Heart left ventricle (tissue), 16 donors: ENCODE measurements at places on chromosomes 16 and 17. TPM values are rescaled to one million over a fixed set of nuclear protein-coding genes. Genes with fewer than 3 reads are reported as not detected.

DNA sequence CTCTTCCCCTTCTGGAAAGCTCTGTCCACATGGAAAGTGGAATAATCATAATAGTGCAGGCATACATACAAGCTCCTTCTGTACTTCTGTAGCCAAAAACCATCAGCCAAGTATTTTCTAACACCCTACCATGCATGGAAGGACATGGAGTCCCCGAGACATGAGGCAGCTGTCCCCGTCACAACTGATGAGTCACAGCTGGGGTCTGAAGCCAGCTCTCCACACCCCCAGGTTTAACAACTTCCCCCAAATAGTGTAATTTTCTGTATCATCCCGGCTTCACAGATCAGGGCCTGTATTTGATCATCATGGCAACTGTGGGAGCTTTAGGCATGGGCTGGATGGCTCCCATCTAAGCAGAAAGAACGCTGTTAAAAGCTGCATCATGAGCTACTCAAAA, 16.6 kb downstream of the C16orf96 start:
- H3K4me3 ChIP-seq, result no peak overlapping the region
- no peak for DNase-seq
- no peaks in the 10 kb centered on the region for H3K36me3 ChIP-seq
- H3K27ac ChIP-seq, result no peak overlapping the region
- no peaks in the 10 kb centered on the region for H3K27me3 ChIP-seq

DNA sequence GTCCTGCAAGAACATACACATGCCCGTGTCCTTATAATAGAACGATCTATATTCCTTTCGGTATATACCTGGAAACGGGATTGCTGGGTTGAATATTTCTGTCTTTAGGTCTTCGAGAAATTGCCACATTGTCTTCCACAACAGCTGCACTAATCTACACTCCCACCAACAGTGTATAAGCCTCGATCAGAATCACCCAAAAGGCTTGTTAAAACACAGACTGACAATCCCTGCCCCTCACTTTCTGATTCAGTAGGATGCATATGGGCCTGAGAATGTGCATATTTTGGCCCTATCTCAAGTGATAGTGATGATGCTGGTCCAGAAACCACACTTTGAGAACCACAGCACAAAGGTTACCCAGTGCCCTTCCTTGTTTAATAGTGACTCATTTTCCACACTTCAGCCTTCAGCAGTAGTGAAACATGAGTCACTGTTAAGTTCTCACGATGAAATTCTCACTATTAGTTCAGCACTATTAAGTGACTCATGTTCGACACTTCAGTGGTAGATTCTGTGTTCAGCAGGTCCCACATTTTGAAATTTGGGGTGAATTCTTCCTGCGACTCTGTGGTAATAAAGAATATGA, 215.6 kb downstream of the GRIN2A start:
- no peaks in the 10 kb centered on the region for H3K36me3 ChIP-seq
- H3K27ac ChIP-seq, result no peak overlapping the region
- H3K4me1 ChIP-seq, result no peaks in the 10 kb centered on the region
- DNase-seq, result no peak
- no peaks in the 10 kb centered on the region for H3K27me3 ChIP-seq
- H3K4me3 ChIP-seq, result no peak overlapping the region

DNA sequence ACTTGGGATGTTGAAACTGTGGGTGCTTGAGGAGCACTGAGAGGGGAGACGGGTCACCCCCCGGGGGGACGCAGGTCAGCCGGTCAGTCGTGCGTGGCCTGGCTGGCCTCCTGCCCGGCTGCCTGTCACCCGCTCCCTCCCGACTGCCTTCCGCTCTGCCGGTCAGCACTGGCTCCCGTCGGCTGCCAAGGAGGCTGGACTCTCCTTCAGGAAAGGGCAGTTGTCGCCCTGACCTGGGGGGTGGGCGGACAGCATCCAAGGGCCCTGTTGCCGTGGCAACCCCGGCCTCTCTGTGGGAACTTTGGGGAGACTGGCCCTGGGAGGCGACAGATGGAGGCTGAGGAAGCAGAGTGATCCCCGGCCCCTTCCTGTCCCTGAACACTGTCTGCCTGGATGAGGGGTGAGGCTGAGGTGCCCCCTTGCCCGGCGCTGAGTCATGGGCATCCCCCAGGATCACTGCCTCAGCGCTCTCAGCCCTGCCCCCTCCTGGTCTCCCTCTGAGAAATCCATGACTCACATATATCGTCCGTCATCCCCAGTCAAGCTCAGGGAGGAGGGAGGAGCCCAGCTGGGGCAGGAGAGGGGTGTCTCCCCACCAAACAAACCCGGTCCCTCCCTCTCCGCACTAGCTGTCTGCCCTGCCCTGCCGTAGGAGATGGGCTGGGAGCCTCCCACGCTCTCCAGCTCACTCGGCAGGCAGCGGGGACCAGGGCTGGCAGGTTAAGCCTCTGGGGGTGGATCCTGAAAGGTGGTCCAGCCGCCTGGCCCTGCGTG, at the start of gene ADGRG1:
ADGRG1 (plus strand) TSS at position 623 of the 774 bp plus-strand sequence. CDS start 21,658 bp downstream, outside the sequence.
- H3K4me3 ChIP-seq, result peak within 1 kb of the TSS; percentile 47
- peak; percentile 68 for DNase-seq
- H3K27me3 ChIP-seq, result peaks cover 17% of the 10 kb centered on the region
- H3K4me1 ChIP-seq, result peaks cover 30% of the 10 kb centered on the region
- no peaks in the 10 kb centered on the region for H3K36me3 ChIP-seq
- H3K27ac ChIP-seq, result peak within 1 kb of the TSS; percentile 79

Gene SLC9A5
- 1.6 TPM for total RNA-seq

DNA sequence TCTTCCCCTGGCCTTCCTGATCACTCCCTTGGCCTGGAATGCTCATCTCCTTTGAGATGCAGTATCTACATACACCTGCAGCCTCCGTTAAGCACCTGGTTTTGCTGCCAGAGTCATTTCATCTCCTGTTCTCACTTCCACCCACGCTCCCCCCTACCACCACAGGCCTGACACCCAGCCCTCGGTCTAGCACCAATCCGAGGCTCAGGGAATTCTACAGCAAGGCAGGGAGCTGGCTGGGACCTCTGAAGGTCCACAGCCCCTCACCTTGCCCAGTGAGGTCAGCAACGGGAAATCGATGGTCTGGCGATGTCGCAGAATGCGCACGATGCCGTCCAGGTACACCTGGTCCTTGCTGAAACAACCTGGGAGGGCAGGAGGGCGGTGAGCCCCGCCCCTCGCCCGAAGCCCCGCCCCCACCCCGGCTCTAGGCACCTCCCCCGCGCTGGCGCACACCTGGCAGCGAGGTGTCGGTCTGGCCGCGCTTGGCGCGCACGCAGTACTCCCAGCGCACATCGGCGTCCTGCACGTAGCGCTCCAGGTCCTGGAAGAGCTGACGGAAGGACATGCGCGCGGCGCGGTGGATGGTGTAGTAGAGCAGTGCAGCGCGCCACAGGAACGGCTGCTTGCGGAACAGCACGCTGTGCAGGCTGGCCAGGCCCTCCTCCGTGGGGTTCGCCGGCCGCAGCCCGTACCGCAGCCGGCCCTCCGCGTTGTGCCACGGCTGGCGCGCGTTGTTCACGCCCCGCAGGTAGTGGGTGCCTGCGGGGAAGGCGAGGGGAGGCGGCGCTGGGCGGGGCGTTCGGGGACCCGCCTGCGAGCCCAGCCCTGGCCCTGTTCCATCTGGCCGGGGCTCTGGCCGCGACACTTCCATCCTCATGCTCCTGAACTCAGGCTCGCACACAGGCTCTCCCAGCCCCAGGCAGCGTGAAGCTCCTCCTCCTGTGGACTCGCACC, 5.7 kb downstream of the MATCAP1 start:
- no peaks in the 10 kb centered on the region for H3K27me3 ChIP-seq
- H3K36me3 ChIP-seq, result no peaks in the 10 kb centered on the region
- peaks cover 61% of the 10 kb centered on the region for H3K4me1 ChIP-seq
- peak overlapping the region; percentile 56 for H3K4me3 ChIP-seq
- H3K27ac ChIP-seq, result peak overlapping the region; percentile 25

GRCh38 chr17:28843816-28844148, 1.2 kb upstream of the FAM222B start:
- no peak overlapping the region for H3K27ac ChIP-seq
- no peaks in the 10 kb centered on the region for H3K4me1 ChIP-seq
- no peak overlapping the region for H3K4me3 ChIP-seq
- no peaks in the 10 kb centered on the region for H3K27me3 ChIP-seq

- H3K4me3 ChIP-seq, result peak overlapping the region; percentile 50
- no peak overlapping the region for H3K27ac ChIP-seq
- peaks cover 25% of the 10 kb centered on the region for H3K27me3 ChIP-seq
- H3K36me3 ChIP-seq, result no peaks in the 10 kb centered on the region
- DNase-seq, result no peak
- peaks cover 73% of the 10 kb centered on the region for H3K4me1 ChIP-seq
Measured at GRCh38 chr17:74738051-74738996, 1.3 kb downstream of the RAB37 start.

DNA sequence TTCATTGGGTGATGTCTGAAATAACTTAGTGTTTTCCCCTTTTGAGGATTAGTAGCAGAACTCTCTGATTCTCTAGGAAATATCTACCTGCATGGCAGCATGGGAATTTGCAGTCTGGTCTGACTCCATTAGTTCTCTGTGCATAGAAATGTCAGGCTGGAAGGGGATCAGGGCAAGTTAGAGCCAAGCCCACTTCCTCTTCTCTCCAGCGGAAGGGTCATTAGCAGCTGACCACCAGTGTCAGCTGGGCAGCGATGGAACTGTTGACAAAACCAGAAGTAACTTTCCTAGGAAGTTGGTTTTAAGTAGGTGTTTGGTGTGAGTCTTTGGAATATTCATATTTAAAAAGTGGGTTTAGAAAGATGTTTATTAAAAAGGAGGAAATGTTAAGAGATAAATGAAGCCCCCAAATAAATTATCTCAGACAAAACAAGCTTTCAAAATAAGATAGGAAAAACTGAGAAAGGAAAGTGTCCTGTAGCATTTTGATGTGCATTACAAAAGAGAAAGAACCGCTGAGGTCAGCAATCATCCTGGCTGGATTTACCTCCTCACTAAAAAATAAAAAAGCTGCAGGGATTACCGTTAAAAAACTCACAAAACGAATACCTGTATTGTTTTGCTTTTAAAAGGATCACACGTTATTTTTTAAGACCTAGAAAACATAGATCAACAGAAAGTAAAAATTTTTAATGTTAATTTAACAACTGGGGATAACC, 32.4 kb upstream of the MMD start:
- no peak overlapping the region for H3K27ac ChIP-seq
- peaks cover 9% of the 10 kb centered on the region for H3K4me1 ChIP-seq
- no peak overlapping the region for H3K4me3 ChIP-seq
- no peak for DNase-seq

GRCh38 chr17:36550491-36551417, 6.0 kb downstream of the GGNBP2 start:
- DNase-seq, result no peak
- no peaks in the 10 kb centered on the region for H3K36me3 ChIP-seq
- no peak overlapping the region for H3K27ac ChIP-seq

GRCh38 chr16:55048745-55049144, 118.1 kb downstream of the IRX5 start:
- no peak overlapping the region for H3K27ac ChIP-seq
- H3K4me3 ChIP-seq, result no peak overlapping the region
- no peak for DNase-seq

- no peak overlapping the region for H3K27ac ChIP-seq
- peak; percentile 66 for DNase-seq
- H3K36me3 ChIP-seq, result peaks cover 19% of the 10 kb centered on the region
- H3K4me1 ChIP-seq, result peaks cover 7% of the 10 kb centered on the region
Measured at GRCh38 chr17:49703557-49704277, 4.0 kb downstream of the SLC35B1 start.

Gene KRTAP9-8
- not detected for total RNA-seq

Gene HYDIN
- 1.5 TPM for total RNA-seq

DNA sequence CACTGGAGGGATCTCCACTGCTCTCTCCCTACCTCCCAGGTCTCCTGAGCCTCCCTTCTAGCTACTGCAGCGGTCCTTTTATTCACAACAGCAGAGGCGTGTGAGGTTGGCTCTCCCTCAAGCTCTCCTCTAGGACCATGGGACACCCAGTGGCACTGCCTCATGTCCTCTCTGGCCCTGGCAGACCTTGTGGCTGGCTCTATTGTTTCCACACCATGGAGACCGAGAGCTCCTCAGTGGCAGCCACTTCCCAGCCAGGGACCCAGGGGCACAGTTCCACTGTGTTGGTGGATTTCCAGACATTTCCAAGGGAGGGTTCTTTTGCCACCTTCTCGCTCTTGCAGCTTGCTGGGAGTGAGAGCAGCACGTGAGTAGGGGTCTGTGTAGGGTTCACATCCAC, 204.9 kb downstream of the AXIN2 start:
- H3K4me3 ChIP-seq, result no peak overlapping the region
- no peak for DNase-seq
- H3K36me3 ChIP-seq, result no peaks in the 10 kb centered on the region
- no peaks in the 10 kb centered on the region for H3K27me3 ChIP-seq
- H3K4me1 ChIP-seq, result no peaks in the 10 kb centered on the region
- H3K27ac ChIP-seq, result no peak overlapping the region

GRCh38 chr17:68297195-68297594, 5.9 kb downstream of the ARSG start:
- H3K4me3 ChIP-seq, result no peak overlapping the region
- peaks cover 43% of the 10 kb centered on the region for H3K4me1 ChIP-seq
- no peaks in the 10 kb centered on the region for H3K27me3 ChIP-seq
- no peak overlapping the region for H3K27ac ChIP-seq

GRCh38 chr17:82088838-82089722, 9.0 kb downstream of the FASN start:
- no peaks in the 10 kb centered on the region for H3K27me3 ChIP-seq
- H3K4me1 ChIP-seq, result no peaks in the 10 kb centered on the region
- H3K36me3 ChIP-seq, result peaks cover 4% of the 10 kb centered on the region
- H3K4me3 ChIP-seq, result no peak overlapping the region
- DNase-seq, result peak; percentile 4
